ENCODE measurements at places on chromosomes 6 and 20.

GRCh38 chr20:53819973-53820451 lies 226.4 kb upstream of the ZNF217 start:
- no peak for DNase-seq

GRCh38 chr6:39344821-39345280 lies 22.3 kb upstream of the KCNK16 start:
- DNase-seq: no peak

DNA sequence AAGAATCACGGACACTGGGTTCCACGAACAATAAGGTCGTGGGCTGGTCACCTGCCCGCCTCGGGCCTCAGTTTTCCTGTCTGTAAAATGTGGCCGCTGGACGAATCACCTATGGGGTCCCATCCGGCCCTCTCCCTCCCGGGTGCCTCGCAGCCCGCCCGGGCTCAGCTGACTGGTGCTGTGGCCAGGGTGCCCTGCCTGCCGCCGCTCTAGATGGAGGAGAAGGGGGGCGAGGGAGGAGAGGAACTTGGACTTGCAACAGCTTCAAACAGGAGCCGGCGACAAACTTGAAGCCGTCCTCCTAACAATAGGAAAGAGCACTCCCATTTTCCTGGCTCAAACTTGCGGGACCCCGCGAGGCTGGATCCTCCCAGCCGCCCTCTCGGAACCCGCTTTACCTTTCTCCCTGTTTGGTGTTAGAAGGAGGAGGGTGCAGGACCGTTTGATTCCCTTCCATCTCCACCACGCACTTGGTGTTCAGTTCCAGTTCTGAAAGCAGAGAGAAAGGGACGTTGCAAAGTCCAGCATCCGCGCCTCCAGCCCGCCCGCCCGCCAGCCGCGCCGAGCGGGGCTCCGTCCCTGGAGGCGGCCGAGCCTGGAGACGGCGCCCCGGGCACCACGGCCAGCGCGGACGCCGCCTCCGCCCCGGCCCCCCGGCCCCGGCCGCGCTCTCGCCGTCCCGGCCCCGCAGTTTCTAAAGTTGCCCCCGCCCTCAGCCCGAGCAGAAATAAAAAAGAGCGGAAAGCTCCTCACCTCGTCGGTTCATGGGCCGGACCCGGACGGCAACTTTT lies 584 bp downstream of the KIF13A start:
- peak; percentile 43 for DNase-seq

- DNase-seq: no peak
Observed at GRCh38 chr6:145529582-145529981, 205.7 kb downstream of the EPM2A start.

- no peak for DNase-seq
Observed at GRCh38 chr6:147867433-147868226, 359.1 kb downstream of the SAMD5 start.

- no peak for DNase-seq
Observed at GRCh38 chr6:149236589-149236988, 80.9 kb upstream of the TAB2 start.

GRCh38 chr6:111411978-111412566 lies 70.9 kb downstream of the REV3L start:
- DNase-seq: peak; percentile 39

DNA sequence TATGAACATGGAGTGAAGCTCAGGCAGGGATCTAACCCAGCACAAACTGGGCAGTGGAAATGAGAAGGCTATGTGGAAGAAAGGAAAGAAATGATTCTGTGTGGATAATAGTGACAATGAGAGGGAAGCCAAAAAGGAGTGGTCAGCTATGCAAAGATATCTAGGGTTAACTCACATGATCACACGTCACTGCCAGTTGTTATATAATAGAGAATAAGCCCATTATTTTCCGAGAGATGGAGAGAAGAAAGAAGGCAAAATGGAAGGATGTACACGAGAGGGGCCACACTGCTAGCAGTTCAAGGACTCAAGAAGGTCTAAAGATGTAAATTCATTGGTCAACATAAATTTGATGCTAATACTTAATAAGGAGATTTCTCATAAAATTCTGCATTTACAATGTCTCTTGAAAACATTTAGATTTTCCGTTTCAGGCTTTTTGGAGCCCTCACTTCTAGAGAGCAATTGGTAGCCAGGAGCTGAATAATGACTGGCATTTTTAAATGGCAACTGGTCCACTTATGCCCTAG lies 18.8 kb upstream of the RCAN2 start:
- no peak for DNase-seq

DNA sequence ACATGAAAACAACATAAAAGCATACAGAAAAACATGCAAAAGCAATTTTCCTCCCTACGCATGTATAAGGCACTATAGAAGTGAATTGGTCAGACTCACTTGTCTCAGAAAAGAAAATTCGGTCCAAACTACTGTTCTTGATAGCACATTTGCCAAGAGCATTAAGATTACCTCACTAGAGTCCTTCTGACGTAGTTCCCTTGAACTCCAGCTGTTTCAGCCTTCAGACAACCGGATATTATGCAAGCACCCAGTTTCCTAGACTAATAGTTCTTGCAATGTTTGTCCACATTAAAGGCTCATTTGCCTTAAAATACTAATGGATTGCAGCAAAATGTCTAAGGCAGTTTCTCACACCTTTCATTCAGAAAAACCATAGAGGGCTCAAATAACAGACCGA lies 2.5 kb upstream of the CASS4 start:
- no peak for DNase-seq

- DNase-seq: no peak
Observed at GRCh38 chr6:31794866-31795615, 511 bp downstream of the VARS1 start.

- no peak for DNase-seq
Observed at GRCh38 chr20:53950031-53950430, 120.4 kb downstream of the BCAS1 start.

- DNase-seq: no peak
Observed at GRCh38 chr6:80437801-80438200, 331.3 kb downstream of the BCKDHB start.

- DNase-seq: peak; percentile 4
Observed at GRCh38 chr6:132648356-132648755, 10.6 kb downstream of the TAAR1 start.

DNA sequence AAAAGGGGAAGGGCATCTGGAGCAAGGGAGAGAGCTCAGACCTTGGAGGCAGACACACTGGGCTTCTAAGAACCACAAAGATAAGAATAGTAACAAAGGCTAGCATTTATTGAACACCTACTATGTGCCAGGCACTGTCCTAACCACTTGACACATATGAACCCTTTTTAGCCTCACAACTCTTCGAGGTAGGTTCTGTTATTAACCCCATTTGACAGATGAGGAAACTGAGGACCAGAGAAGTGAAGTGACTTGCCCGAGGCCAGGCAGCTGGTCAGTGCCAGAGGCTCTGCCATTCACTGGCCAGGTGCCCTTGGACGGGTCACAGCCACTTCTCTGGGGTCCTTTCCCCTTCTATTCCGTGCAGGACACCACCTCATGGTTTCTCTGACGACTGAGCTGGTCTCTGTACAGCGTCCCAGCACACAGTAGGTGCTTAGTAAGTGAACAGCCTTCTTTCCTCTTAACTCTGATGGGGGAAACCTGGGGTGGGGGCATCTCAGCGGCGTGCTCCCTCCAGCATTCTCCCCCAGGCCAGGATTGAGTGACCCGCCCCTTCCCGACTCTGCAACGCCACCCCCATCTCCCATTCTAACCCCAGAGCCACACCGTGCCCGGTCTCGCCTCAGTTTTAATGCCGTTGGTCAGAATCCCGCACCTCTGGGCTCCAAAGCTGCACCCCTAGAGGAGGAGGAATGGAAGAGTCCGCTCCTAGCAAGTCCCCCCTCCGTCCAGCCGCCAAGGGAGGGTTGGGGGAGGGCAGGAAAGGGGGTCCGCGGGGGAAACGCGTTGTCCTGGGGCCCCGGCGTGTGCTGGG lies 55.7 kb downstream of the CD40 start:
- no peak for DNase-seq

GRCh38 chr6:106939848-106940247 lies 34.7 kb downstream of the CD24 start:
- DNase-seq: peak; percentile 33

DNA sequence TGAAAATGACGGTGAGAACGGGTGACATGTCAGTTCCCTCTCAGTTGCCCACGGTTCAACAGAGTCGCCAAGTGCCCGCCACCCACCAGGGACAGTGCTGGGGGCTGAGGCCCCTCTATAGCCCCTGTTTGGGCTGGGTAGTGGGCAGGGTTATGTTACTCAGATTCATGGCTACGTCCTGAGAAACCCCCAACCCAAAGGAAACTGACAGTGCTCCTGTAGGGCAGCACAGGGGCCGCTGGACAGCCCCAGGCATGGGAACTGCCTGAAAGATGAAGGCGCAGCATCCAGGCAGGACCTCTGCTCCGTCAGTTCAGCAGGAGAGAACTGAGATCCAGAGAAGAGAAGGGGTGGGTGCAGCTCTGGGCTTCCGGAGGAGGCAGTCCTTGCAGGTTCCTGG lies 118.9 kb upstream of the PMEPA1 start:
- no peak for DNase-seq

DNA sequence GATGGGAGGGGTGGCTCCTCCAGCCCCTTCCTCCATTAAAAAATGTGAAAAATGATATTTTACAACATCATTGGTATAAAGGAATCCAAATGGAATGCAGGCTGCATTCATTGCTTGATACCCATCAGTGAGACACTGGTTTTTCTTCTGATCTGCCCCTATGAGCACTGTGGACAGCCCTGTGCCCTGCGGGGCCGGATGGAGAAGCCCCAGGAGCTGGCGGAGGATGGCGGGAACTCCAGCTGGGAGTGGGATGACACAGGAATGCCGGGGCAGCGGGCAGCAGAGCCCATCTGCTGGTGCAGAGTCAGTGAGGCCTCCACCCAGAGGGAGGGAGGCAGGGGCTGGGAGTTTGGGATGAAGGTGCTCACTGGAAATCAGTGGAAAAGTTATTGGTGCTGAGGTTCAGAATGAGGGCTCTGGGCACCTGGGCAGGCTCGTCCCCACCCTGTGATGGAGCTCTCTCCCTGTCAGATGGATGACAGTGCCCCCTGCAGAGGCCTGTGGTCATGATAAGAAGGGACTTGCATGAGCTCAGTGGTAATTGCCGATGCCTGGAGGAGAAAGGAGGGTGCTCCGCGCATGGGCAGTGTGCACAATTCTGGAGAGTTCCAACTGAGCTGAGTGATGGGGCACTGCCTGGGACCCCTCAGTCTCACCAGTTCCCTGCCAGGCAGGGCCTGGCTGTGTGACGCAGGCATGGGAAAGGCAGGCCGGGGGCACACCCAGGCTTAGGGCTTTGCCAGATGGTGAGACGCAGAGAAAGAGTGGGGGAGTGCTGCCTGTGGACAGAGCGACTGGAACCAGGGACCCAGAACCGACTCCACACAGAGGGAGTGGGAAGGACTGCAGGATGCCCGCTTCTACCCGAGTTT lies 23.2 kb downstream of the CTCFL start:
- no peak for DNase-seq

- no peak for DNase-seq
Observed at GRCh38 chr6:56043076-56043475, 167.7 kb upstream of the BMP5 start.

GRCh38 chr6:116017546-116018295 lies 43.0 kb downstream of the FRK start:
- DNase-seq: no peak

GRCh38 chr6:84731901-84732300 lies 32.5 kb downstream of the TBX18 start:
- DNase-seq: no peak

GRCh38 chr6:12116978-12117377 lies 104.9 kb downstream of the HIVEP1 start:
- no peak for DNase-seq

DNA sequence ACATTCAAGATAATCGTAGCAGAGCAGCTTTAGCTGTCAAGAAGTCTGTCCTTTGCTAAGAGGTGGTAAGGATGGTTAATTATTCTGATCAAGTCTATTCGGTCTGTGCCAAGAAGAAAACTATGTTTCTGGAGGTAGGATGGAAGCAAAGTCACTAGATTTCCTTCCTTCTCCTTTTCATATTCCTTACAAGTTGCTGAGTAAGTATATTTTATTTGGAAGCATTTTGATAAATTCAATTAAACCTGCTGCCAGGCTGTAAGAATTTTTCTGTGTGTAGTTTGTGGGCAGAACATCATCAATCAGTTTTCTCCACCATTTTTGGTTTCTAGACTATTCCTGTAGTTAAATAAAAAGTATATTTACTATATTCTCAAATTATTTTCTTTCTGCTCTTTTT lies 311.3 kb downstream of the PRKN start:
- DNase-seq: no peak

GRCh38 chr6:133724726-133725125 lies 164.2 kb upstream of the TCF21 start:
- no peak for DNase-seq

- DNase-seq: no peak
Observed at GRCh38 chr6:159053781-159054398, 9.1 kb upstream of the TAGAP start.

GRCh38 chr6:116290799-116291198 lies 11.1 kb upstream of the TSPYL1 start:
- DNase-seq: no peak

Measured in GM06990 (cell line).